ENCODE measurements at places on chromosomes 13 and 19.

DNA sequence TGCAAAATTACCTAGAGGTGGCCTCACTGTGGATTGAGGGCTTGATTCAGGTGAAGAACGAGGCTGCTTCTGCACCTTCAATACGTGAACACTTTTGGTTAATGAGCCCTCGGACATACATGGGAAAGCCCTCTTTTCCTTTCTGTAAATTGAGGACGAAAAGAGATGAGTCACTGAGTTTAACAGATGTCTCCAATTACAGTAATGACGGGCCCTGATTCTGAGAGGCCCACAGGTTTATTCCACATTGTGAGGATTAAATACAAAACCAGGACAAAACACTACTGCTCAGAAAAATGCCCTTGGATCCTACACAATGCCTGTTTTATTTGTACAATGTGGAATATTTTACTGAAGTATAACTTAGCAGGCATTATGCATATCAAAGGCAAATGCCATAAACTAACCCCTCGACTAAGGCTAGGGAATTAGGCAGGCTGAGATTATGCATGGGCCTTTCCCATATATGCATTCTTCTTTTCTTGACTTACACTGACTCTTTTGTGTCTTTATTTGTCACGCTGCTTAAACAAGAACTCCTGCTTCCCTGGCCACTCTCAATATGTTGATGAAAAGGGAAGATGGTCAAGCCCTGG lies 819.9 kb downstream of the OLFM4 start:
- DNase-seq = no peak

- DNase-seq = no peak
Observed at GRCh38 chr19:23799321-23799720, 40.6 kb upstream of the ZNF681 start.

- DNase-seq = no peak
Observed at GRCh38 chr19:33376423-33376822, 2.9 kb downstream of the CEBPG start.

GRCh38 chr19:4449022-4449638 lies 8.5 kb downstream of the UBXN6 start:
- no peak for DNase-seq

GRCh38 chr13:44312131-44312530 lies 61.5 kb upstream of the SERP2 start:
- no peak for DNase-seq

GRCh38 chr19:19943848-19944582 lies 43.3 kb downstream of the ZNF93 start:
- DNase-seq = no peak

Data from retinal pigment epithelial cell (primary cell).